MM.1S (cell line): ENCODE measurements at places on chromosomes 13 and 19.

DNA sequence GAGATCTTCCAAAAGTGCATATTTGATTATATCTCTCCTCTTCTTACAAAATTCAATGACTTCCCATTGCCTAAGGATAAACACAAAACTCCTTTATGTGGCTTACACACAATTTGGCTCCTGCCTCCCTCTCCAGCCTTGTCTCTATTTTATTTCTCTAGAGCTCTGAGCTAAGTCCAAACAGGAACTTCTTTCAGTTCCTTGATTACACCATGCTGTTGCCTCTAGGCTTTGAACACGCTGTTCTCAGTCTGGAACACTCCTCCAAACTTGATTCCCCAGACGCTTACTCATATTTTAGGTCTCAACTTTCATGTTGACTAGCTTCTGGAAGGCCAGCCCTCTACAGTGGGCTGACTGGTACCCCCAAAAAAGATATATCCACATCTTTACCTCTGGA, 258.5 kb downstream of the COG6 start:
- no peak for DNase-seq

DNA sequence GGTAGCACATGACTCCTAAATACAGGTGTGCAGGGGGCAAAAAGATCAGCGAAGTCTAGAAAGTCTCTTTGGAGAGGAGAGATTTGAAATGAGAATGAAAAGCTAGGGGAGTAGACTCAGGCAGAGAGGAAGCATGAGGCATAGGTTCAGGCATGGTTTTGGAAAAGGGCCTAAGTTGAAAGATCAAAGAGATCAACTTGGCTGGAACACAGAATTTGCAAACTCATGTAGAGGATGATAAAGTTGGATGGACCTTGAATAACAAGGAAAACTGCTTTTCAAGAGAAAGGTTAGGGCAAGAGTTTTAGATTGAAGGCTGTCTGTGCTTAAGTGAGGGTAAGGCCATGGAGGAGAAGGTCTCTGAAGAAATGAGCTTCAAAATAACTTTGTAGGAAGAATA, 47.4 kb upstream of the UBAC2 start:
- no peak for DNase-seq

DNA sequence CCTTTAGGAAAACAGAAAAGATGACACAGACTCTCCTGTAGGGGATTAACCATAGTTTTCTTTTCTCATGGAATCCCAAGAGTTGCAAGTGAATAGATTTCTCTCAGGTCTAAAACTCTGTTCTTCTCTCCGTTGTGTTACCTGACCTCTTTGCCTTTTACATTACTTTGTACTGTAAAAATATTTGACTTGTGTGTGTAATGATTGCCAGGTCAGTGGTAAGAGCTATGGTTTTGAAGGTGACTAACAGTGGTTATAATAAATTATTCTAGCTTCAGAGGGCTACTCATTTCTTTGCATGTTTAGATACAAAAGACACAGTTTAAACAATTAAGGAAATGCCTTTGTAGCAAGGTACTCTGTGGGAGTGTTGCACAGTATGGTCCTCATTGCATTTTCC, 23.0 kb upstream of the PSG2 start:
- DNase-seq = no peak

- DNase-seq = no peak
Observed at GRCh38 chr13:28470296-28470695, 24.6 kb downstream of the FLT1 start.

- DNase-seq = no peak
Observed at GRCh38 chr13:48564056-48564455, 31.2 kb upstream of the RCBTB2 start.

- DNase-seq = no peak
Observed at GRCh38 chr13:50519866-50520265, 323.6 kb downstream of the DLEU7 start.
